Fibroblast of the aortic adventitia (primary cell): ENCODE measurements at places on chromosomes 6 and 20.

DNA sequence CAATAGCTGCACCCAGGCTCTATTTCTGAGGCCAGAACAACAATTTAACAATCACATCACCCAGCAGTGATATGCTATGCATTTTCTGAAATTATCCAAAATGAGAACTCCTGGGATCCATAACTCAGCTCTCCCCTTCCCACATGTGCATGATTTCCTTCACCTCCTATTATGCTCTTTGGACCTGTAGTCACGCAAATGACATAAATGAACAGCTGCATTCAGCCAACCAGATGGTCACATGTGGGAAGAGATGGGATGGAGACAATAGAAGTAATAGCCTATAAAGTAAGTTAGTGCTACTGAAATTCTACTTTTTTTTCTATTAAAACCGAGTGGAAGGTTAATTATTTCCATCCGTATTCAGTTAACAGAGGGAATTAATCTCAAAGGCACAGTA is 662.1 kb upstream of the ID4 start:
- DNase-seq = no peak

GRCh38 chr6:27059621-27060425 is 187.7 kb upstream of the PRSS16 start:
- DNase-seq = no peak

DNA sequence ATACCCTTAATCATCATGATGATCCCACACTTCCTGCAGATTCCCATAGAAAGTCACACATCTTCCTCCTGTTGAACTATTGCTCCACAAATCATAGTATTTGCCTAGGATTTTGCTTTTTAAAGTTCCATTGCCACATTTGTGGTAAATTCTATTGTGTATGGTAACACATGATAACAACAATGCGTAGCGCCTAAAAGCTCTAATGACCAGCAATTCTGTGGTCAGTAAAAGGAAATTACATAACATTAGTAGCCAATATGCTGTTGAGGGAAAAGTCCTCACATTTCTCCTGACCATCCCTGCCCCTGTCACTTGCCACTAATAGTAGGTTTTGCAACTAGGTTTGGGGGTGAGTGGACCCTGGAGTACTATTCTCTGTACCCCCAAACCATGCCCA is 31.8 kb upstream of the PDE7B start:
- no peak for DNase-seq

GRCh38 chr6:170147832-170148708 is 142.8 kb downstream of the DLL1 start:
- DNase-seq = no peak

DNA sequence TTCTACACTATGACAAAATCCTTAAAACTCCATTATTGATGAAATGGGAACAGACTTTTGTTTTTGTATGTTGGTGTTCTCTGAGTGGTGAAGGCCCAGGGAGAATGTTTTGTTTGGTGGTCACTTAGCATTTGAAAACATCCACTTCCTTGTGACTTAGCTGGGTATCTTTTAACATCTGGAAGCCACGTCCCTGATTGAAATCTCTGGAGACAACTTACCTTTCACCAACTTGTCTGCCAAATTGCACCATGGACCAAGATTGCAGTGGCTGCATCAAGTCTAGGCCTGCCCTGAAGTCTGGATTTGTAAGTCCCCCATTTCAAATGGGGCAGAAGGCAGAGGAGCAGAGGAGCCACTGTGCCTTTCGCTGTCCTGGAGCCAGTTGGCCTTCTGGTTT is 534 bp upstream of the EFCAB8 start:
- DNase-seq = no peak

- peak; percentile 91 for DNase-seq
Observed at GRCh38 chr6:95087394-95088097, 489.8 kb upstream of the MANEA start.

DNA sequence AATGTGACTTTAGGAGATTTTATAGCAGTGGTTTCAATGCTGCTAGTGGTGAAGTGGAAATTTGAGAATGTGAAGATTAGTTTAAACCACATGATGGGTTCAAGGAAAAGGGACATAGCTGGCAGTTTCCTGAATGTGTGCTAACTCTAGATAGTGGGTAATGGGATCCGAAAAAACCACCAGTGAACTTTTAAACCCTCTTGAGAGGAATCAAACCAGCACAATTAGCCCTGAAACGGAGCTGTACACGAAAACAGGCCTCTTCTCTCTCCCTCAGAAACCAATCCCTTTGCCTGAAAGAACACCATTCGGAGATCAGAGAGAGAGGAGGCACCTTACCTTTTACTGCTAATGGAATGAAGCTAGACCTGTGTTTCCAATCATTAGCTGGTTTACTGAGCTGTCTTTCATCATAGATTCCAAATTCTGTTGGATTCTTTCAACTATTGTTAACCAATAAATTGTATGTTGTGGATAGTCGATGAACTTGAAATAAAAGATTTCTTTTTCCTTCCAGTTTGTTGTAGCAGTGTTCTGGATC is 103.9 kb downstream of the AIG1 start:
- DNase-seq = no peak

GRCh38 chr6:8982668-8983067 is 547.3 kb upstream of the SLC35B3 start:
- DNase-seq = peak; percentile 1
